ENCODE measurements at places on chromosomes 5 and 9.

GRCh38 chr9:110526426-110526825 is 53.1 kb downstream of the SVEP1 start:
- no peak for DNase-seq

DNA sequence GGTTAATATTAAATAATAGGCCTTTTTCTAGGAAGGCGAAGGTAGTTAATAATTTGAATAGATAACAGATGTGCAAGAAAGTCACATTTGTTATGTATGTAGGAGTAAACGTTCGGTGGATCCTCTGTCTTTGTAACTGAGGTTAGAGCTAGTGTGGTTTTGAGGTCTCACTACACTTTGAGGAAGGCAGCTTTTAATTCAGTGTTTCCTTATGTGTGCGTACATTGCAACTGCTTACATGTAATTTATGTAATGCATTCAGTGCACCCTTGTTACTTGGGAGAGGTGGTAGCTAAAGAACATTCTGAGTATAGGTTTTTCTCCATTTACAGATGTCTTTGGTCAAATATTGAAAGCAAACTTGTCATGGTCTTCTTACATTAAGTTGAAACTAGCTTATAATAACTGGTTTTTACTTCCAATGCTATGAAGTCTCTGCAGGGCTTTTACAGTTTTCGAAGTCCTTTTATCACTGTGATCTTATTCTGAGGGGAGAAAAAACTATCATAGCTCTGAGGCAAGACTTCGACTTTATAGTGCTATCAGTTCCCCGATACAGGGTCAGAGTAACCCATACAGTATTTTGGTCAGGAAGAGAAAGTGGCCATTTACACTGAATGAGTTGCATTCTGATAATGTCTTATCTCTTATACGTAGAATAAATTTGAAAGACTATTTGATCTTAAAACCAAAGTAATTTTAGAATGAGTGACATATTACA is 45.7 kb downstream of the TGFBR1 start:
- DNase-seq, result no peak

- DNase-seq, result no peak
Measured at GRCh38 chr5:81154725-81155124, 78.4 kb upstream of the CKMT2 start.

GRCh38 chr9:88974641-88975040 is 16.6 kb upstream of the S1PR3 start:
- no peak for DNase-seq

- DNase-seq, result no peak
Measured at GRCh38 chr5:111135946-111136345, 43.8 kb downstream of the WDR36 start.

DNA sequence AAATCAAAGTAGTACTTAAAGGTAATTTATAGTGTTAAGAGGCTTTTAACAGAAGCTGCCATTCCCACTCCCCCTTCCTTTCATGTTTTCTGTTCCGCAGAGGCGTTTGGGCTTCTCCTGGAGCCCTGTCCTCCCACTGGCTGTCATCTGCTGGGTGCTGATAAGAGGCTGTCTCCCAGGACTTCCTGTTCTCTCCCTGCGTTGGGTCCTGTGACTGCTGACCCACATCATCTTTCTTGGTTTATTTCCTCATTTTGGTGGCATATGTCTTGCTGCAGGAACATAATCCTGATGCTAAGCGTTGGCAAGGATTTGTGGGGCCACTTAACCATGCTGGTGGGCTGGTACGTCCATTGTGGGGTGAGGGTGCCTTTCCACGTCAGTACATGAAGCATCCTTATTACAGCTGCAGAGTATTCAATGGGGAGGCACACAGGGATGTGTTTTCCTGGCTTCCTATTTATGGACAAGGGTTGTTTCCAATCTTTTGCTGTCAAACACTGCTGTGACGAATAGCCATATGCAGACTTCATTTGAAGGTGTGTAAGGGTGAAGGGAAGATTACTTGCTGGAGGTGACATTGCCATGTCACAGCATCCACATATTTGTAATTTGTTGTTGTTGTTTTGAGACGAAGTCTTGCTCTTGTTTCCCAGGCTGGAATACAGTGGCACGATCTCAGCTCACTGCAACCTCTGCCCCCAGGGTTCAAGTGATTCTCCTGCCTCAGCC is 22.3 kb upstream of the RNF130 start:
- no peak for DNase-seq

DNA sequence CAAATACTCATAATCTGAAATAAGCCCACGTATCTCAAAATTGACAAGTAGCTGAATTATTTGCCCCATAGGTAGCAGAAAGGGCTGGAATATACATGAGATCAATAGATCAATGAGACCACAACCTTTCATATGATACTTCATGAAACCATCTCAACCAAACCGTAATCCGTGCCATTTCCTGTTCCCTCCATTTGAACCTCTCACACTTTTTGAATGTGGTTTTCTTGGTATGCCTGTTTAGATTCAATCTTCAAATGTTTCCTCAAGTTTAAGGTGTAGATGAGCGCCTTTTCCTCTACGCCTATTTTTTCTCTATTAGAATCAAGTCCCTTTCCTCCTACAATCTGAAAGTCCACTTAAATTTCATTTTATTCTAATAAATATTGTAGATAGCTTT is 805.5 kb downstream of the EFNA5 start:
- DNase-seq, result no peak

GRCh38 chr5:124252747-124253146 is 493.7 kb downstream of the ZNF608 start:
- no peak for DNase-seq

- no peak for DNase-seq
Measured at GRCh38 chr5:130270786-130271185, 366.5 kb downstream of the CHSY3 start.

DNA sequence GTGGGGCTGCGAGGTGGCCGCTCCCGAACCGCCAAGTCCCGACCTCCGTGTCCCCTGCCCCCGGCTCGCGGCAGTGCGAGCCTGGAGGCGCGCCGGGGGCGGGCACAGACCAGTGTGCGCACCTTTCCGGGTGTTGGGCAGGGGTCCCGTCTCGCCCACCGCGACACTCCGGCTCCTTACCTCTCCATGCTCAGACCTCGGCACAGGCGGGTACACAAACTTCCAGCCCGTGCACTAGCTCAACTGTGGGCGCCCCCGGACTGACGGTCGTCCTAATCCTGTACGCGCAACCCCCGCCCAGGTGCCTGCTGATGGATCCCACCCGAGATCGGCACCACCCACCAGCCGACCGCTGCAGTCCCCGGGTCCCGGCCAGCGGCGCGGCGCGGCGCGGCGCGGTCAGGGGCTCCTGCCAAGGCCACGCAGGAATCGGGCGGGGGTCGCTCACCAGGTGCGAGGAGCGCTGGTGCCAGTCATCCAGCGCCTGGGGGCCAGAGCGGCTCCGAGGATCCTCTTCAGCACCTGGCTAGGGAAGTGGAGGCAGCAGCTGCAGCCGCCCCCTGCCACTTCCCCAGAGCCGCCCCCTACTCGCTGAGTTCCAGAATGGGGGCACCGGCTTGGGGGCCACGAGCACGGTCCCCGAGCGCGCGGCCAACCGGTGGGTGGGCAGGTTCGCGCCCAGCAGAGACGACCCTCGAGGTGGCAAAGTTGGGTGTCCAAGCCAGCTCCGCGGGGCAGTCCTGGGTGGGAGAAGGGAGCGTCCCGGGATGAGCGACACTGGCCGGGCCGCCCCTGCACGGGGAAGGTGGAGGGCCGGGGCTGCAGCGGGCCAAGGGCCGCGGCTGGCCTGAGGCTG is 511 bp downstream of the SEMA5A start:
- DNase-seq, result no peak

DNA sequence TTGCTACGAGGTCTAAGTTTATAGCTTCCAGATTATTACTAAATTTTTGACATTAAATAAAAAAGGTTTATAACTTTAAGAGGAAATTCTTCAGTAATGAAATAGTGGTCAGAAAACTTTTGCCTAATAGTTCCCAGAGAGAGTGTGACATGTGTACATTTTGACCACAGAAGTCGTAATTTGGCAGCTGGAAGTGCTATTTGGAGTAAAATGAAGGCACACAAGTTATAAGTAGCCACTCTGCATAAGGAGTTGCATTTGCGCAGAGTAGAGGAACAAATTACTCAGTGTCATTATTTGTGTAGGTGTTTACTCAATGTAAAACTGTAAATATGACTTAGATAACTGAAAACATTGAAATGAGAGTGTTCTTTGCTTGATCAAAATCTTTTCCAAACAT is 408.4 kb downstream of the CCDC171 start:
- DNase-seq, result no peak

- DNase-seq, result no peak
Measured at GRCh38 chr5:81760521-81760920, 9.6 kb upstream of the SSBP2 start.

DNA sequence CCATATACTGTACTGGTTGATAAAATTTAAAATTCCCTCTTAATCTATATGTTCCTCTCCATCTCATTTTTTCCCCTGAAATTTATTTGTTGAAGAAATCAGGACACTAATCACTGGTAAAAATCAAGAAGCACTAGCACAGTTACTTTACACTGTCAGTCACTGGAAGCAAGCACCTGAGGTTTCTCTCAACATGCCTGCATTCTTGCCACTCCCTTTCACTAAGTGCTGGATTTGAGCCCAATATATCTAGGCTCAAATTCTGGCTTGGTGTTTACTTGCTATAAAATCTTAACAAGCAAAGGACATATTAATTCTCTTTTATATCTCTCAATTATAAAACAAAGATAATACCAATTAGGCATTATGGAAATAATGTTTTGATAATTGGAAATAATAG is 58.6 kb downstream of the DIAPH1 start:
- DNase-seq, result no peak

GRCh38 chr5:78696637-78697036 is 48.1 kb upstream of the LHFPL2 start:
- no peak for DNase-seq

DNA sequence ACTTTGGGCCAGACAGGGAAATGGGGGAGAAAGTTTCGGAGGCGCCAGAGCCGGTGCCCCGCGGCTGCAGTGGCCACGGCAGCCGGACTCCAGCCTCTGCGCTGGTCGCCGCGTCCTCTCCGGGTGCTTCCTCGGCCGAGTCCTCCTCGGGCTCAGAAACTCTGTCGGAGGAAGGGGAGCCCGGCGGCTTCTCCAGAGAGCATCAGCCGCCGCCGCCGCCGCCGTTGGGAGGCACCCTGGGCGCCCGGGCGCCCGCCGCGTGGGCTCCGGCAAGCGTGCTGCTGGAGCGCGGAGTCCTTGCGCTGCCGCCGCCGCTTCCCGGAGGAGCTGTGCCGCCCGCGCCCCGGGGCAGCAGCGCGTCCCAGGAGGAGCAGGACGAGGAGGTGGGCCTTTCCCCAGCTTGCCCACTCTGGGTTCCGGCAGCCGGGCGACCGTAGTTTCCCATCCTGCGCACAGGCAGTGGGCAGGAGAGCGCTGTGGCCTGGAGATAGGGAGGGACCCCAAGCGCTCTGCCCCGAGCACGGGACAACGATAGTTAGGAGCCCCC is 516 bp downstream of the MAST4 start:
- DNase-seq, result peak; percentile 17

DNA sequence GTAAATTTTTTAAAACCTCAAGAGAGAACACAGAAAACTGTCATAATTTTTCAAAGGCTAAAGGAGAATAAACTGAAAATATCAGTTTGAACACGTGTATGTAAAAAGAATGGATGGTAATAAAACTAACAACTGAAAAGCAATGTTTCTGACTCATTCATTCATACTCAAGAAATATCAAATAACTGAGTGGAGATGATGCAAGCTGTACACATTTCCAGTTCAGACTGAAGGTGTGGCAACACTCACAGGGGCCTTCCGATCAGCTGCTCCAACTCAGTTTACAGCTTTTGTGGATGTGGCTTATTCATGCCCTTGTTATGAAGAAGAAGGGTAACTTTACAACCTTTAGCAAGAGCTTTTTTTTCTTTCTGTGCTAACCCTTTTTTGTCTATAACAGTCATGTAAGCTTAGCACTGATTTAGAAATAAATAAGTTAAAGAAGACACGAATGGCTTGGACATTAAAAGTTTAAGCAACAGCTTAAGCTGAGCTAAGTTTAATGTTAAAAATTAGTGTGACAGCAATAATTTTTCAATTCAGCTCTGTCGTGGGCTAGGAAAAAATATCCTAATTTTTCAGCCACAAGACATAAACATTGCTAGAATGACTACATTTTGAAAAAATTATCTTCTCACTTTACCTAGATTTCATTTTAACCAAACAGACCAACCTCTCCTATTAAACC is 453.5 kb downstream of the RAB3C start:
- DNase-seq, result peak; percentile 47

- no peak for DNase-seq
Measured at GRCh38 chr5:39794513-39795210, 369.9 kb upstream of the DAB2 start.

DNA sequence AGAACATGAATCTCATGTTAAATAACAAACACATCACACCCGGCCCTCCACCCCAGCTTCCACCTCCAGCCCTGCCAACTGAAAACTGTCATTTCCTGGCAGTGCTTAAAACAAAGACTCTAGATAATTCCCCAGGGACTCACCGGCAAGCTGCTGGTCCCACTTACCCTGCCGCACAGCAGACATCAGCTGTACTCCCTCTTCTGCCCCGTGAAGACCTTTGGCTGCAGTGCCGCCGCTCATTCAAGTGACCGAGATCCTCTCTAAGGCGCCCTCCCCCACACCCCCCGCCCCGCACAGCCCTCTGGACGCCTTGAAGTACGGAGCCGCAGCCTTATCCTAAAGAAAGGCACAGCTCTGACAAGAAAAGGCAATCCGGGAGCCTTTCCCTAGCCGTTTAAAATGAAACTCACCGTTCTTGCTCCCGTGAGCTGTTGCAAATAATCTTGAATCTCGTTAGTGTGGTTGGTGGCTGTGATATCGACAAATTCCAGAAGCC is 434 bp downstream of the GLRX start:
- peak; percentile 50 for DNase-seq

DNA sequence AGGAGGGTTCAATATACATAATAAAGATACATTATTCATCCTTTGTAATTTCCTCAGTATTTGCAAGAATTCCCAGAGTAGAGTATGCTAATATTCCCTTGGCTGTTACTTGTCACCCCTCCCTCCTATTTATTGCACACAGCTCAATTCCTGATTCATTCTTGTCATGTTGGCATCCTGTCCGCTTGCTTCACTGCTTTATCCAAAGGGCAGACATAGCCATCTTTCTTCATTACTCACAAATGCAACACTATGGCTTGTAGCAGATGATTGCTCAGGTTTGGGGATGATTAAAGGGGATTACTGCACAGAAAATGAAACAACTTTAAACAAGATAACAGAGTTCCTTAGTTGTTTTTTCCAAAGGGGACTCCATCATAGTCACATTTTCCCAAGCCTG is 1.2 kb upstream of the IL33 start:
- no peak for DNase-seq

- DNase-seq, result no peak
Measured at GRCh38 chr5:83488821-83489220, 17.3 kb downstream of the VCAN start.

DNA sequence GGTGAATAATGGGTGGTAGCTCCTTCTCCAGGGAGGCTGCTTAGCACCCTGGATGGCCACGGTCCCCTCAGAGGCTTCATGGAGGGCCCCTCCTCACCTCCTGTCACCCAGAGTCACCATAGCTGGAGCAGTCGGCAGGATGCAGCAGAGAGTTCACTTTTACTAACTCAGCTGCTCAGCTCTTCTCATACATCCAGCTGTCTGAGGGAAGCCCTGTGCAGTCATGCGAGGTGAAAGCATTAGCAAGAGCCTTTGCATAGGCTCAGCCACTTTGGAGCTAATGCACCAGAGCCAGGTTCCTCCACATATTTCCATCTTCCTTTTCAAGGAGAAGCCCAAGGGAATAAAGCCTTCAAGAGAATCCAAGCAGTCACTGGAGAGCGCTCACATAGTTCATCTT is 499.2 kb downstream of the BNC2 start:
- no peak for DNase-seq

Measured in stimulated activated naive CD8-positive, alpha-beta T cell treated with anti-CD3 and anti-CD28 coated beads, Interleukin-15, Interleukin-2, amounts not matched to agents 100 U/mL and 50 U/mL, for 24 hours (primary cell).